Suprapubic skin (tissue), 4 donors: ENCODE measurements at places on chromosomes 5 and 9. TPM values are rescaled to one million over a fixed set of nuclear protein-coding genes. Genes with fewer than 3 reads are reported as not detected.

DNA sequence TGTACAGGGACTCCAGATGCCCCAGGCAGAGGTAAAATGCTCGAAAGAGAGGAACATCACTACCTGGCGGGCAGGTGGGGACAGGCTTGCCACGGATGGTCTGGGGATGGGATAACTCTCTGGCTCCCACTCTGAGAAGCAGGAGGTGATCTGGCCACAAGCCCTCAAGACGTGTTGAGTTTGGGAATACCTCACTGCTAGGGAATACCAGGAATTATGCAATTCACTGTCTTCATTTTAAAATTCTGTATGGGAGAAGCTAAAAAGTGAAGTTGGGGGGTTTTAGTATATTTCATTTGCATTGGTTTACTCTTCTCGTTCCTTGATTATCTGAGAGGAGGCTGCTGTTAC, 510.4 kb downstream of the CCDC171 start:
- H3K27me3 ChIP-seq: no peaks in the 10 kb centered on the region
- no peak overlapping the region for H3K4me3 ChIP-seq
- H3K27ac ChIP-seq: no peak overlapping the region

DNA sequence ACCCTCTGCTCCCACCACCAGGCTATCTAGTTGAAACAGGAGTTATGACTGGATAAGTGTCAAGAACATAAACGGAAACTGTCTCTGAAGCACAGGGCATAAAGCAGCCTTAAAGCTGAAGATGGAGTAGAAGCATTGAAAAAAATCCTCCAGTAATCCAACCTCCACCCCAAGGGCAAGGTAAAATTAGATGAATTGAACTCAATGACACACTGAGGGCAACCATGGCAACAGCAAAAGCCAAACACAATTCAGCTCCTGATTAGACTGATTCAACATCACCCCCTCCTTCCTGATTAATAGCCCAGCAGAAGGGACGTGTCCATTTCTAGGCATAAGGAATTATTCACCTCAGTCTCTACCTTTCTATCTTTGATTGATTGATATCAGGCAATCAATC, 183.2 kb upstream of the MAP3K1 start:
- no peaks in the 10 kb centered on the region for H3K27me3 ChIP-seq
- H3K36me3 ChIP-seq: no peaks in the 10 kb centered on the region
- no peak overlapping the region for H3K27ac ChIP-seq
- no peak for DNase-seq
- no peak overlapping the region for H3K4me3 ChIP-seq

DNA sequence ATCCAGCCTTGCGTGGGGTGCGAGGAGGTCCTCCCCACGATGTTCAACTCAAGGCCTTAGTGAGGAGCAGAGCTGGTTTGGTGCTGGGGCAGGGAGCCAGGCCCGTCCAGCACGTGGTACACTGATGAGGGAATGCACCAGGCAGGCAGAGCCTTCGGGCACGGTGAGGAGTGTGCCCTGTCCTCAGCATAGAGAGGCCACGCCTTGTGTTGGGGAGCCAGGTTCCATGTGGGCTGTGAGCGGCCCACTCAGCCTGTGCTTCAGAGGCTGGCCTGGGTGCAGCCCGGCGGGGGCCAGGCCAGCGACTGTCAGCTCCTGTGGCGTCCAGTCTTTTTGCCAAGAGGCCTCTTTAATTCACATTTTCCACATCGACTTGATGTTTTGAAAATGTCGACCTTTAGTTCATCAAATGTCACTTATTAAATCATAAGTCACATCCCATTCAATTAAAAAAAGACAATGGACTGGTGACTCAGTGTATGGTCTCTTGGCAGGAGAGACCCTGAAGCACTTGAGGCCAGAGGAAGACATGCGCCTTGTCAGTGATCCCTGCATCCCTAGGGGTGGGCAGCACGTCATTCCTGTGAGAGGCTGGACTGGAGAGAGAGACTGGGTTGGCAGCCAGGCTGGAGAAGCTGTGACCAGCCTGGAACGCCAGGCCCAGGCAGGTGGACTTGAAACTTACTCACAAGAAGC, 21.7 kb downstream of the ERGIC1 start:
- peak overlapping the region; percentile 91 for H3K27ac ChIP-seq
- peaks cover 93% of the 10 kb centered on the region for H3K4me1 ChIP-seq
- H3K4me3 ChIP-seq: no peak overlapping the region

- H3K27ac ChIP-seq: no peak overlapping the region
- no peaks in the 10 kb centered on the region for H3K4me1 ChIP-seq
- no peaks in the 10 kb centered on the region for H3K36me3 ChIP-seq
- no peak overlapping the region for H3K4me3 ChIP-seq
- H3K27me3 ChIP-seq: no peaks in the 10 kb centered on the region
- no peak for DNase-seq
These were observed 61.9 kb downstream of the PGM5 start for GRCh38 chr9:68418259-68418845.

DNA sequence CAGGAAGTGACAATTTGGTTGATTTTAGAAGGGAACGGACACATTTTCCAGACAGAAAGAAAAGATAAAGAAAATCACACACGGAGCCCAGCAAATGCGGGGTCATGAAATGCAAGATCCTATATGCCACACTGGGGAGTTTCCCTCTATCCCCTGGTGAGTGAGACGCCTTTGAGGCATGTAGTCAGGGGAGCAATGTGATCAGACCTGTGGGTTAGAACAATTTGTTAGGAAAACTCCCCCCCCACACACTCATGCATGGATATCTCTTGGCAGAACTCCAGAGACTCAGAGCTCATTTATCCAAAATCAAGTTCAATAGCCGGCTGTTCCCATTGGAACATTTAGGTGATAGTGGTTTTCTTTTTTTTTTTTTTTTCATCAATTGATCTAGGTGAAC, 71.7 kb upstream of the TRIO start:
- H3K4me3 ChIP-seq: no peak overlapping the region
- H3K4me1 ChIP-seq: no peaks in the 10 kb centered on the region
- no peak for DNase-seq
- no peaks in the 10 kb centered on the region for H3K27me3 ChIP-seq
- no peaks in the 10 kb centered on the region for H3K36me3 ChIP-seq

DNA sequence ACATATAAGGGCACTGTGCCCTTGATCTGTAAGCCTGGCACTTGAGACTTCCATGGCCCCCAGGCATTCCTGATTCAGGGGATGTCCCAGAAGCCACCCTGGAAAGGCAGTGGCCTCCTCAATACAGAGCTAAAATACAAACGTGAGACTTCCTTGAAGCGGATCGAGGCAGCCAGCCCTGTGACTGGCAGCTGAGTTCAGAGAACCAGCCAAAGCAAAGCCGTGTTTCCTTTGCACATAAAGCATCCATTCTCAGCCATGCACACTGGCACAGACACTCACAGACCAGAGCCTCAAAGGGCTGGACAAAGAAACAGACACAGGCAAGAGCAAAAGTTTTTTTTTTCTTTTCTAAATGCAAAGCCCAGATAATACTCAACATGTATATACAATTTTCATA, 18.8 kb upstream of the CPEB4 start:
- H3K36me3 ChIP-seq: no peaks in the 10 kb centered on the region
- peaks cover 26% of the 10 kb centered on the region for H3K4me1 ChIP-seq
- DNase-seq: no peak

- no peak overlapping the region for H3K27ac ChIP-seq
- no peaks in the 10 kb centered on the region for H3K36me3 ChIP-seq
- DNase-seq: no peak
- no peaks in the 10 kb centered on the region for H3K4me1 ChIP-seq
- H3K4me3 ChIP-seq: no peak overlapping the region
These were observed 53.0 kb downstream of the NIM1K start for GRCh38 chr5:43244823-43245565.

- no peaks in the 10 kb centered on the region for H3K27me3 ChIP-seq
- no peaks in the 10 kb centered on the region for H3K36me3 ChIP-seq
These were observed 10.9 kb upstream of the RHOBTB3 start for GRCh38 chr5:95720094-95720786.

PCDHB16 gene
- 3.4 TPM for total RNA-seq

IFNA13 gene
- total RNA-seq: not detected

EQTN gene
- total RNA-seq: not detected

OR1B1 gene
- not detected for total RNA-seq

PCDHA2 gene
- total RNA-seq: not detected
